Left ventricle myocardium superior (tissue), 1 donor: ENCODE measurements at places on chromosomes 13 and 19. TPM values are rescaled to one million over a fixed set of nuclear protein-coding genes. Genes with fewer than 3 reads are reported as not detected.

GRCh38 chr19:39941615-39942365, 7.4 kb upstream of the FCGBP start:
- no peak for DNase-seq

GRCh38 chr13:74077792-74078191, 56.4 kb downstream of the KLF12 start:
- DNase-seq = no peak

GRCh38 chr19:33946535-33947264, 150.0 kb downstream of the KCTD15 start:
- DNase-seq = no peak

- DNase-seq = no peak
Measured at GRCh38 chr13:47929156-47929555, 71.9 kb downstream of the SUCLA2 start.

DNA sequence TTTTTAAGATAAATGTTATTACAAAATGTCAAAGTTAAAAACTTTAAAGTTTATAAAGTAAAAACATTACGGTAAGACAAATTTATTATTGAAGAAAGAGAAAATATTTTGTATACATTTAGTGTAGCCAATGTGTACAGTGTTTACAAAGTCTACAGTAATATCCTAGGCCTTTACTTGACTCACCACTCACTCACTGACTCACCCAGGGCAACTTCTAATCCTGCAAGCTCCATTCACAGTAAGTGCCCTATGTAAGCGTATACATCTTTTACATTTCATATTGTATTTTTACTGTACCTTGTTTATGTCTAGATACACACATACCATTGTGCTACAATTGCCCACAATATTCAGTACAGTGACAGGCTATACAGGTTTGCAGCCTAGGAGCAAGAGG, 448.2 kb downstream of the KCTD12 start:
- no peak for DNase-seq

GRCh38 chr19:13095934-13096927, 6.4 kb downstream of the LYL1 start:
- DNase-seq = peak; percentile 59

- DNase-seq = no peak
Measured at GRCh38 chr19:955803-956765, 28.1 kb upstream of the WDR18 start.

- DNase-seq = no peak
Measured at GRCh38 chr13:22062478-22063205, 391.8 kb downstream of the FGF9 start.

GRCh38 chr13:109436841-109437240, 349.5 kb downstream of the IRS2 start:
- DNase-seq = no peak

DNA sequence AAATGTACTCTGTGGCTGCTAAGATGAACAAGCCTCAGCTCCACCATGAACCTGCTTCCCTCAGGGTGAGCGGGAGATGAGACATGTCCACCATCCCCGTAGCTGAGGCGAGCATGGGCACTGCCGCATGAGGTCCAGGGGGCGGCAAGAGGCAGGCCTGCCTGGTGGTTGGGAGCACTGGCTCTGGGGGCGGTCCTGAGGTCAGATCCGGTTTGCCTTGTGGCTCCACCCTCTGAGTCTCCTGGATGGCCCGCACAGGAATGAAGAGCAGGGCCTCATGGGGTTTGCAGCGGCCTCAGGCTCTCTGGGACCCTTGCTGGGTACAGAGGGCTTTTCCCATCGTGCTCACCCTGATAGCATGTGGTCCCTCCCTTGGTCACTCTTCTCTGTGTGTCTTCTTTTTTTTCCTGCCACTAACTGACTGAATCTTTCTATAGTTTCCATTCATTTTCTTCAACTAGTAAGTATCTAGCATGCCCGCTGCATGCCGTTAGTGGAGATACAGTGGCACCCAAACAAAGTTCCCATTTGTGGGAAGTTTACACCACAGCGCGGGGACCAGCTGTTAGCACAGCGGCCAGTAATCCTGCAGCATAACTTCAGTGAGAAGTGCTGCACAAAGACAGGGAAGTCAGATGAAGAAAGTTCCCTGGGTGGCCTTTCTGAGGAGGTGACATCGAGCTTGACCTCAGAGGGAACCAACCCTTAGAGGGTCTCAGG, 37.3 kb downstream of the CAPN12 start:
- no peak for DNase-seq

The ELSPBP1 gene
- total RNA-seq = not detected

The FREM2 gene
- 0.64 TPM for total RNA-seq

The MRPL57 gene
- 23.7 TPM for total RNA-seq

The TTYH1 gene
- total RNA-seq = 1.6 TPM

The ZNF226 gene
- total RNA-seq = 19.9 TPM
